ENCODE measurements at places on chromosomes 11 and 22. TPM values are rescaled to one million over a fixed set of nuclear protein-coding genes. Genes with fewer than 3 reads are reported as not detected.

Gene HEPHL1
- not detected for polyA plus RNA-seq

Gene EXPH5
- polyA plus RNA-seq, result not detected

Gene SDHD
- 40.3 TPM for polyA plus RNA-seq

Gene SLC15A3
- not detected for polyA plus RNA-seq

Measured in neural cell (in vitro differentiated cells).